ENCODE measurements at places on chromosomes 12 and 14.

- no peak for DNase-seq
These were observed 130.7 kb downstream of the DIO2 start for GRCh38 chr14:80080601-80081000.

DNA sequence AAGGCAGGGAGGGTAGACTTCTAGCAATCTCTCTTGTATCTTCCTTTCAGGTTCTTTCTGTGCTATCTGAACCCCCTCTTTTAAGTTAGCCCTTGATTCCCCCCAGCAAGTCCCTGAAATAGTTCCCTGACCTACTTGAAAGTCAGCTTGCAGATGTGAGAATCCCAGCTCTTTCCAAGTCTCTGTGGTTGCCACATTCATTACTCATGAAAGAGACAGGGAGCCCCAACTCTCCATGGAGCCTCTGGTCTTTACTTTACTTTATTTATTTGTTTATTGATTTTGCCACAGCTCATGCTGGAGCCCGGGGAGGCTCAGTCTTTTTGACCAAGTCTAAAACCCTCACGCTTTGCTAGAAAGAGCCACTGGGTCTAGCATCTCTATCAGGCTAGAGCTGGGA, 193.6 kb upstream of the FAR2 start:
- no peak for DNase-seq

DNA sequence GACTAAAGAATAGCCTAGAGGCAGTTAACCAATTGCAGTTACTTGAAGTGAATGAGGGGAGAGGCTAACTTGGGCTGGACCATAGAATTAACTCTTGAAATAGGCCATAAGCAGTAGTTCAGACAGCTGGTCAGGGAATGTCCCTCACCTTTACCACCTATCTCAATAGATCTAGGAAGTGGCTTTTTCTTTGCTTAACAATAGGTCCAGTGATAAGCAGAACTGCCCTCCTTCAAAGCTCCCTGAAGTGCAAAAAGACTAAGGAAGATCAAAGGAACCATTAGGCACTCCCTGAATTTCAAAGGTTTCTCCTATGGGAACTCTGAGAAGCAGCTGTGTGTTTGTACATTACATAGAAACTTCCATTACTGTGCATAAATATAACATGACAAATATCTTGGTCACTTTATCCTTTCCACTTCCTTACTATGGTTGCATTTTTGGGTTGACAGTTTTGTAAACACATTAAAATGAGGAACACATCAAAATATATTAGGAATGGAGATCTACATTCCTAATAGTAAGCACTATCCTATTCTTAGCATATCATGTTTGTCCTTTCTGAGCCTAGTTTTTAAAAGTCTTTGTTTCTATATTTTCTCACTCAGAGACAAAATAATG, 7.2 kb upstream of the NAA30 start:
- no peak for DNase-seq

DNA sequence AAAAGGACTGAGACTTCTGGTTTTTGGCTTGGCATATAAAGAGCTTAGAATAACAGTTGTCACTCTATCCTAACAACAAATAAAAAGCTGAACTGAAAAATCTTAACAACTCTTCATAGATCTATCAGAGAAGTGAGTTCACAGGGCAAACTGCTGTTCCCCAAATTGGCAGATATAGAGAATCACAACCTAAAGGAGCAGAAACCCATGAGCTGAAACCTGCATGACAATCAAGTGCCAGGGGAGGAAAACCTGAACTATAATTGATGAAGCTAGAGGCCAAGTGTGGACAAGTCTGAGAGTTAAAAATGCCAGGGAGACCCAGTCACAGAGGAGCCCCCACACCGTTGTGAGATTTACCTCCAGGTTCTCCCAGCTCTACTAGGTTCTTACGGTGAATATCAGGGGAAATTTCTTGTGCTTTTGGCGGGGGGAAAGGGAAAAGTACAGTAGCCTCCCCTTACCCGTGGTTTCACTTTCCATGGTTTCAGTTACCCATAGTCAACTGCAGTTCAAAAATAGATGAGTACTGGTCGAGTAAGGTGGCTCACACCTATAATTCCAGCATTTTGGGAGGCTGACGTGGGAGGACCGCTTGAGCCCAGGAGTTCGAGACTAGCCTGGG, 53.9 kb downstream of the ATF7 start:
- no peak for DNase-seq

DNA sequence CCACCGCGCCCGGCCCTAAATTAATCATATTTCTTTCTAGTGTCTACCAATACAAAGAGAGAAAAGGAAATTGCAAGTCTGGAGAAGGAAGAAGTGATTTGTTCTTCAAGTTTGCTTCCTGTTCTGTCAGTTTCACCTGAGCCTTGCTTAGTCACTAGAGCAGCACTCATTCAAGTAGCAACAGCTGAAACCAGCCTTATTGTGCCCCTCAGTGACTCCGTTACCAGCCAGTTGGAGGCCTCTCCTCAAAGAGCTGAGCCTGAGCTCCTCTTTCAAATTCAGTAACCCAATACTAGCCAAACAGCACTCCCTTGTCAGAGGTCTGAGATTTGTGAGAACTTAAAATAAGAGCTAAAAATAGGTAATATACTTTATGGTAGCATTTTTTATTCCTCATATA, 17.4 kb downstream of the PAWR start:
- DNase-seq = no peak

DNA sequence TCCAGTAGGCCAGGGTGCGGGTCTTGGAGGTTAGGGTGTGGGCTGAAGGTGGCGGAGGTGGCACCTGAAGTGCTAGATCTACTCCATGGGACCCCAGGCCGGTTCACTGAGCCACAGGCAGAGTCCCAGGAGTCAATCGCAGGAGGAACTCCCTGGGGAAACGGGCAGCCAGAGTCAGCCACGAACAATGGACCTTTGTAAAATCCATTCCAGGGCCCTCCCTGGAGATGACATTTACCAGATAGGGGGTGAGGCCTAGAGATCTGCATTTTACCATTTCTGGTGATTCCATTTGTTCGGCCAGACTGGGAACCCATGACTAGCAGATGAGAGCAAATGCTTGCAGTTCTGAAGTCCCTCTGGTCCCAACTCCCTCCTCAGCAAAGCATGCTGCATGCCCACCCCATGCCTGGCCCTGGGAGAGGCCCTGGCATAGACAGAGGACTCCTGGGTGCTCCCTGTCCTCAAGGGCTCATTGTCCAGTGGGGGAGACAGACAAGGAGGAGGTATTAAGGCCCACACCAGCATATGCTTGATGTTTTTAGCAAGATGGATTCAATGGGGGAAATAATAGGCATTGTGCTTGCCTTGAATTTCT, 115.5 kb downstream of the EML1 start:
- no peak for DNase-seq

GRCh38 chr14:22555384-22556011, 33.5 kb downstream of the DAD1 start:
- peak; percentile 52 for DNase-seq

DNA sequence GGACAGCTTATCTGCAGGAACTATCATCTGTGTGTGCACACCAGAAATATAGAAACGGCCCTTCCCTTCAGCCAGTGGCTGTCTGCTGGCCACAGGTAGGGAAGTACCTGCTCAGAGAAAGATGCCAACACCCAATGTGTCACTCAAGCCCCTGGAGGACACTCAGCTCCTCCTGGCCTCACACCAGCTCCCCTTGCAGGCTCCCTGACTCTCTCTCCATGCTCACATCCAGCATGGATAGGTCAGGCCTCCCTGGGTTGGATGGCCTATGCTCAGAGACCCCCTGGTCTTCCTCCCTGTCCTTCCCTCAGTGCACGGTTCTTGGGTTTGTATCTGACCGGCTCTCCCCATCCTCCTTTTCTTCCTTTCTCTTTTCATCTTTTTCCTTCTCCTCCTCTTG, 202.1 kb downstream of the BCL11B start:
- no peak for DNase-seq

GRCh38 chr12:49961111-49961922, at the start of gene AQP5:
Gene AQP5, plus strand, starts transcription at chr12:49961872. Its CDS starts 146 bp downstream, at chr12:49962018.
- no peak for DNase-seq

GRCh38 chr12:106267535-106267934, 19.7 kb upstream of the CKAP4 start:
- DNase-seq = no peak

DNA sequence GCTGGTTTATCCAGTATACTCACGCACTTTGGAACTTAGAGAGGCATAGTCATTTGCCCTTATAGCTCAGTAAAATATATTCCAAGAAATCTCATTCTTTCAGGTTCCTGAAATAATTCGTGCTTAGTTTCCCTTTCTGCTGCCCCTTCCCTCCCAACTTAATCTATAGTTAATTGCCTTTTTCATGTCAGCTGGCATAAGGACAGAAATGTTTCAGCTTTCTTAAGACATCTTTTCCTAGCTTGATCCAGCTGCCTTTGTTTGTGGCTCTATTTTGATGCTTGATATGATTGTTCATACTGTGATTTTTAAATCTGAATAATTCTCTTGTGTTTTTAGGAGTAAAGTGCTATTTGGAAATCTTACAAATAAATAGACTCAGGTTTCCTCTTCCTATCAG, 120.0 kb upstream of the SEL1L start:
- no peak for DNase-seq

DNA sequence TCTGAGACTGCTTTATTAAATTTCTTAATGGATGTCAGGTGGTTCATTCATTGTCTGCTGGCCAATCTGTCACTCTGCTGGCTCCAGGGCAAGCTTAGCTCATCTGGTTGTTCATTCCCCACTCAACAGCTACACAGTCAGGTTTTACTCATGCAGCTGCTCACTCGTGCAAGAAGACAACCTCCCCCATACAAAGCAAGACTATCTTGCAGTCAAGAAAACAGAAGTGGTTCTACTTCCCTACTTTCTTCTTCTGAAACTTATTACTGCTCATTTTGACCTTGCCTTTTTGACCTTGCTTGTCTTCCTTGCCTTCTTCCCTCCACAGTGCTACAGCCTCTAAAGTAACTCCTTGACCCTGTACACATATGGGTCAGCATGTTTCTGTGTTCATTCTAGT, 277.9 kb downstream of the SSPN start:
- DNase-seq = no peak

- no peak for DNase-seq
These were observed 95.2 kb downstream of the PRKCH start for GRCh38 chr14:61416591-61416990.

DNA sequence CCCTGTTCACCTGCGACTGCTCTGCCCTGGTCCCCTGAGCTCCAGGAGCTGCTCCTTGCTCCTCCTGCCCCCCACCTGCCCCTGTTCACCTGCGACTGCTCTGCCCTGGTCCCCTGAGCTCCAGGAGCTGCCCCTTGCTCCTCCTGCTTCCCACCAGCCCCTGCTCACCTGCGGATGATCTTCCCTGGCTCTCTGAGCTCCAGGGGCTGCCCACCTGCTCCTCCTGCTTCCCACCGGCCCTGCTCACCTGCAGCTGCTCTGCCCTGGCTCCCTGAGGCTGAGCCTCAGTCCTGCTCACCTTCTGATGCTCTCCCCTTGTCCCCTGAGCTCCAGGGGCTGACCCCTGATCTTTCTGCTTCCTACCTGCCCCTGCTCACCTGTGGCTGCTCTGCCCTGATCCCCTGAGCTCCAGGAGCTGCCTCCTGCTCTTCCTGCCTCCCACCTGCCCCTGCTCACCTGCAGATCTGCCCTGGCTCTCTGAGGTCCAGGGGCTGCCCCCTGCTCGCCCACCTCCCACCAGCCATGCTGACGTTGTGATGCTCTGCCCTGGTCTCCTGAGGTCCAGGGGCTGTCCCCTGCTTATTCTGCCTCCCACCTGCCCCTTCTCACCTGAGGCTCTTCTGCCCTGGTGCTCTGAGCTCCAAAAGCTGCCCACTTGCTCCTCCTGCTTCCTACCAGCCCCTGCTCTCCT, 219.2 kb downstream of the TMEM121 start:
- no peak for DNase-seq

GRCh38 chr12:74415633-74416032, 122.0 kb upstream of the ATXN7L3B start:
- DNase-seq = no peak

DNA sequence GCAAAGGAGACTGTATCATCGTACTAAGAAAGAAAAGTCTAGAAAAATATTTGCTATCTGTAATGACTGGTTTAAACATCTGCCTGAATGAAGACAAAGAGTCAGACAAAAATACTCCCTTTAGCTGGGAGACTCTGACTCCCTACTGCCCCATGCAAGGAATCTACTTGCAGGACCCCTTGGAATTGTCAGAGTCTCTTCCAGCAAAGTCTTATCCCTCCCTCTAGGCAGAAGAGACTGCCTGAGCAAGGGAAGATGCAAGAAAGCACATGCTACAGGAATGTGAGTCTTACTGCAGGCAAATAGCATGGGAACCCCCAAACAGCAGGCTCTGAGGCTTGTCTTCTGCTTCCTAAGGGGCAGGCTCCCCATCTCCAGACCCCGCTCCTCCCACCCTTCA, 154.0 kb downstream of the KCNA5 start:
- DNase-seq = no peak

GRCh38 chr12:7289743-7290142, 14.1 kb upstream of the ACSM4 start:
- no peak for DNase-seq

- DNase-seq = no peak
These were observed 5.1 kb upstream of the LTBP2 start for GRCh38 chr14:74616996-74617700.

GRCh38 chr12:51911788-51912711, 4.7 kb downstream of the ACVRL1 start:
- no peak for DNase-seq

GRCh38 chr14:32018391-32019092, 58.6 kb upstream of the ARHGAP5 start:
- no peak for DNase-seq

- no peak for DNase-seq
These were observed 145.1 kb downstream of the SLC25A21 start for GRCh38 chr14:37027188-37027824.

DNA sequence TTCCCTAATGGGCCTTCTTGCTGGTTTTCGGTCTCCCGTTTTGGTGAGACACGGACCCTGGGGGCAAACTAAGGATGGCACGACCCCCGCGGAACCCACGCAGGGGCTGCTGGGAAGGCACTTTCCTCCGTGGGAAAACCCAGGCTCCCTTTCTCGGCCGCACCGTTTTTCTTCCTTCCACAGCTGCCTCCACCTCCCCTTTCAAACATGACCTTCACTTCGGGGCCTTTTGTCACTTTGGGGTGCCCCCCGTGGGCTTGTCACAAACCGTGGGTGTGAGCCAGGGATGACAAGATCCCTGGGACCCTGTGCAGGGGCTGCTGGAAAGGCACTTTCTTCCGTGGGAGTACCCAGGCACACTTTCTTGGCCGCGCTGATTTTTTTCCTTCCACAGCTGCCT, 268.7 kb downstream of the ALG10 start:
- DNase-seq = no peak
